HAP-1 (cell line): ENCODE measurements at places on chromosomes 1 and 21.

GRCh38 chr1:56929492-56929891 is 36.3 kb downstream of the C8B start:
- DNase-seq: no peak

DNA sequence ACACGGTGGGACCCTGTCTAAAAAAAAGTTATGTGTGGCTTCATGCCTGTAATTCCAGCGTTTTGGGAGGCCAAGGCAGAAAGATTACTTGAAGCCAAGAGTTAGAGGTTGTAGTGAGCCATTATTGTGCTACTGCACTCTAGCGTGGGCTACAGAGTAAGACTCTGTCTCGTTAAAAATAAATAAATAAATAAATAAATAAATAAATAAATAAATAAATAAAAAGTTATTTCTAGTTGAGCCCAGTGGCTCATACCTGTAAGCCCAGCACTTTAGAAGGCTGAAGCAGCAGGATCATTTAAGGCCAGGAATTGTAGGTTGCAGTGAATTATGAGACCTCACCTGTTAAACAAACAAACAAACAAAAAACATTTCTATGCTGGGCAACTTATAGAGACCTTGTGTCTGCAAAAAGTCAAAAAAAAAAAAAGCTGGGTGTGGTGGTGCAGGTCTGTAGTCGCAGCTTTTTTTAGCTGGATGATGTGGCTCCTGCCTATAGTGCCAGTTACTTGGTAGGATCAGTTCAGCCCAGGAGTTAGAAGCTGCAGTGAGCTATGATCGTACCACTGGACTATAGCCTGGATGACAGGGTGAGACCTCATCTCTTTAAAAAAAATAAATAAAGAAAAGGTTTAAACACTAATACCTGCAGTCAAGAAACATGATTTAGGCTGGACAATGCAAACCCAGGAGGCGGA is 25.6 kb downstream of the GON4L start:
- no peak for DNase-seq

DNA sequence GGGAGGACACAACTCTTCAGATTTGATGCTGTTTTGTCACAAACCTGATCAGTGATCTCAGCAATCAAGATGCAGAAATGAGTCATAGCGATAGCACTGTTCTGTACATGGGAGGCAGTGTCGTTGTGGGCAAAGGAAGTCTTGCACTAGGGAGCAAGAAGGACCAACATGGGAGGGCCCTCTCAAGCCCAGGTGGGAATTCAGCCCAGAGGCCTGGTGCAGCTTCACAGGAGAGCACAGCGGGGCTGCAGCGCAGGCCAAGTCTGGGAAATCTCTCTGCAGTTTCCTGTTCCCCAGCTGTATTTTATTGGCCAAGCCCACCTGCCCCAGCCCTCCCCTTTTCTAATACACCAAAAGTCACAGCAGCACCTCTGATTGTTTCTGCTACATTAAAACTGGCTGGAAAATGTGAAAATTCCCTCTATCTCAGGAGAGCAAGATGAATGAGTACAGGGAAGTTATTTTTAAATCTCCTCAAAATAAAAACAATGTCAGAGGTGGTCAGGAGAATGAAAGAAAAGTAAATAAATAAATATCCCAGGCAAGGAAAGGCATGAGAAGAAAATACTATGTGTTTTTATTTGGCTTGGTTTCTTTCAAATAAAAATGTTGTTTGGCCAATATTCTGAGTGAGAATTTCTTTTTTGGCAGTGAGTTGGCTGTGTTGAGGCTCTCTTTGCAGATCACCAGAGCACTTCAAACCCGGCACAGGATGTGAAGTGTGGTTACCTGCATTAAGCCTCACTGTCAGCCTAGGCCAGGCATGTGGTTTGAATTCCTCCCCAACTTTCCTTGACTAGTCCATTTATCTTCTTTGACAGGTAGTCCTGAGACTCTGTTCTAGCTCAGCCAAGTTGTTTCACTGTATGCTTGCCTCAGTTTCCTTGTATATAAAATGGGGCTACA is 422.1 kb downstream of the PLPP3 start:
- no peak for DNase-seq

DNA sequence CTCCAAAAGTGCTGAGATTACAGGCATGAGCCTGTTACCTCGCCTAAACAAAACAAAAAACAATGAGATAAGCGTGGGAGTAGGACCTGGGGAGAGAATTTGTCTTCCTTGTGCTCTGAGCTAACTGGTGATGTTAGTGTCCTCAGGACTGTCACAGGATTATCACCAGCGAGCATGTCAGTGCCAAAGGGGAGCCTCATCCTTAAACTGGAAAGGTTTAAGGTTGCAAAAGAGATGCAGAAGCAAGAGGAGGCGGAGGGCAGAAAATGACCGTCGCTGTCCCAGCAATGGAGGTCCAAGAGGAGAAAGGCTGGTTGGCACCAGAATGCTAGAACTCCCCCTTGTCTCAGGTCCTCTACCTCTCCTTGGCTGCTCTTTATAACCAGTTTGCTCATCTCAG is 3.9 kb downstream of the SYPL2 start:
- no peak for DNase-seq

DNA sequence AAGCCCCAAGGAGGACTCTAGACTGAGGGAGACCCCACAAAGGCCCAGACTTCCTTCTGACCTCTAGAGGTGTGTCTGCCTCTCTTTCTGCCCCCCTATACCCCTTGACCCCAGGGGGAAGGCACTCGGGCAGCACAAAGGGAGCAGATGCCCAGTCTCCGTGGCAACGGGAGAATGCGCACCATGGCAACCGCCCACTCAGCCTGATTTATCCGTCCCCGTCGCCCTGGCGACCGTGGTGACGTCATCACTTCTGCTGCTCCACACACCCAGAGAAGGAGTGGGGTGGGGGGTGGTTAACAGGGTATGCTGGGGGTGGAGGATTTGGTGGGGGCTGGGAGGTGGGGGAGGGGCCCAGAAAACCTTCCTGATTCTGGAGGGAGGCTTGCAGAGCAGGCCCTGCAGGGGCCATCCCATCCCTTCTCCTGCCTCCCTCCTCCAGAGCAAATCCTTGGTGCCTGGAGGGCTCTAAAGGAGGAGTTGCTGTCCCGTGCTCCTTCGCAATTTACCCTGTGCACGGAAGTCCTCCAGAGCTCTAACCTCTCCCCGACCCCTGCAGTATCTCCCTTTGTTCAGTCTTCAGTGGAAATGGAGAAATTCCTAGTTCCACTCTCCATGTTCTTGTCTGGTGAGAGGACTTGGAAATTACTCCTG is 6.3 kb downstream of the CELF3 start:
- peak; percentile 62 for DNase-seq

GRCh38 chr21:45256021-45256911 is 31.4 kb downstream of the POFUT2 start:
- DNase-seq: no peak

DNA sequence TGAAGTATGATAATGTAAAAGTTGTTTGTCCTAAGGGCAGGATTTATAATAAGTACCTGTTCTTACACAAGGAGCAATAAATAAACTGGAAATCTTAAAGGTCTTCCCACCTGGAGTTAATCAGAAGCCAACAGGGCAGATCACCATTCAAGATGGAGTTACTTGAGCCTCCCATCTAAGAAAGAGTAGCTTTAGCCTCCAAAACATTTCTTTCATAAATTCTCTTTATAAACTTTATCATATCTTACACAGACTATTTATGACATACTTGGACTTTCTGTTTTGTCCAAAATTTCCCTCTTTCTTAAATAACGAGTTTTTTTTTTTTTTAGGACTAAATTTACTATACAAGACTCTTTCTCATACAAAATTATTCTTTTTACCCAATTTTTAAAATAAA is 18.5 kb downstream of the OR2T1 start:
- DNase-seq: no peak

- no peak for DNase-seq
These were observed 81.8 kb downstream of the AJAP1 start for GRCh38 chr1:4736254-4736653.

DNA sequence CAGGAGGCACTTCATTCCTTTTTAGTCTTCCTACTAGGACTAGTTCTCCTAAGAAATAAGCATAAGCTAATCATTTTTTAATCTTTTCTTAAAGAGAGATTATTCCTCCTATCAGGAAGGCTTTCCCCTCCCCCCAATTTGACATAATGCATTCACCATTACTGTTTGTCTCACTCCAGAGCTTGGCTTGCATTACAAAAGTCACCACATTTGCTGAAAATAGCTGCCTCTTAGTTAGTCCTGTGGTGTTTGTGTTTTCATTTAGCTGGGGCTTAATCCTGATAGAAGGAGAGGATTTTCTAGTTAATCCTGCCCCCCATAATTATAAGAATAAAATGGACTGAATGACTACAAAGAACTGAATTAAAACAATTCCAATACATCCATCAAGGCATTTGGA is 307.1 kb upstream of the RRP15 start:
- peak; percentile 81 for DNase-seq

GRCh38 chr21:31222142-31222541 is 121.9 kb downstream of the TIAM1 start:
- DNase-seq: peak; percentile 13
